Fibroblast of the aortic adventitia (primary cell): ENCODE measurements at places on chromosomes 2 and 18.
A peak's percentile ranks its signal among the peaks of the same experiment; 100 is the strongest.

DNA sequence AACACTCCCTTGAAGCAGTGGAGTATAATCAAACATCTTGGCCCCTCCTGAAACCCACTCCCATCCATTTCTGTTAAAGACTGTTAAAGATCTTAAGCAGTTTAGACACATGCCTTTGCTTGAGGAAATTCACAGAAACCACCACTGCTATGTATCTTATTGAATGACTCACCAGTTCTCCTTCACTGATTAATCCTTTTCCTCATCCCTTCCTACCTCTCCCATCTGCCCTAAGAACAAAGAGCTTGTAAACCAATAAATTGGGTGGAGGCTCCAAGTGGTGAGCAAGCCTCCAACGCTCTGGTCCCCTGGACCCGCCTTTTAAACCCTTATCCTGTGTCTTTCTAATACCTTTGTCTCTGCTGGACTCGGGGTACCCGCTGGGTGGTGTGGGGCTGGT lies 746.1 kb downstream of the LRP1B start:
- peak; percentile 21 for DNase-seq

GRCh38 chr2:164882276-164882675 lies 40.7 kb upstream of the COBLL1 start:
- DNase-seq: peak; percentile 29

DNA sequence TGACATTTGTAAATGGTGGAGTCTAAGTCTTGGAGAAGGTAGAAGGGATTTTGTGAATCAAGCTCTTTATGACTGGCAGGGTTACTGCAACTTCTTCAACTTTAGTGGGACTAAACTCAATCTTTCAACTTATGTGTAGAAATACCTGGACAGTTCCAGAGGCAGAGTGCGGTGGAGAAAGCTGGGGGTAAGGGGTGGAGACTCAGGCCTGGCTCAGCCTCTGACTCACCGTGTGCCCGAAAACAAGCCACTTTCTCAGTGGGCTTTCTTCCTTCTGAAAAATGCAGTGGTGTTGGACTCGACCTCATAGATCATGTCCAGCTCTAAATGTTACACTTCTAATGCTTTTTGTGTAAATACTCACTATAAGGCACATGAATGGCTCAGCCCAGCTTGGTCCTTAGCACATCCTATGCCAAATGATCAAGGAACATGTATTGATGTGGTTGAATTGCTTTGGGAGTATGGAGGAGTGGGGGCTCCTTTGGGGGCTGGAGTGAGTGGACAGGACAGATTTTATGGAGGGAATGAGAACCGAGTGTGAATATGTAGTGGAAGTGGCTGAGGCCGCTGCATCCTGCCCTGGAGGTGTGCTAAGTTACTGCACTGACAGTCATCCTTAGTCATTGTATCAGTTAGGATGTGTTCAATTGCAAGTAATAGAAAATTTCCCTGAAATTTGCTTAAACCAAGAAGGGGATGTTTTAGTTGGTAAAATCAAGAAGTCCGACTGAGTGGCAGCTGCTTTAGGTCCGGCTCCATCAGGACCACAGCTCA lies 32.2 kb upstream of the IGFBP5 start:
- DNase-seq: no peak

- DNase-seq: no peak
Observed at GRCh38 chr18:7593218-7593819, 26.2 kb downstream of the PTPRM start.
